ENCODE measurements at places on chromosomes 12 and 14.
A peak's percentile ranks its signal among the peaks of the same experiment; 100 is the strongest.

GRCh38 chr14:74019408-74020137 lies 424 bp downstream of the BBOF1 start:
- peak; percentile 36 for DNase-seq

- DNase-seq: no peak
Observed at GRCh38 chr12:23758608-23759007, 190.9 kb downstream of the SOX5 start.

DNA sequence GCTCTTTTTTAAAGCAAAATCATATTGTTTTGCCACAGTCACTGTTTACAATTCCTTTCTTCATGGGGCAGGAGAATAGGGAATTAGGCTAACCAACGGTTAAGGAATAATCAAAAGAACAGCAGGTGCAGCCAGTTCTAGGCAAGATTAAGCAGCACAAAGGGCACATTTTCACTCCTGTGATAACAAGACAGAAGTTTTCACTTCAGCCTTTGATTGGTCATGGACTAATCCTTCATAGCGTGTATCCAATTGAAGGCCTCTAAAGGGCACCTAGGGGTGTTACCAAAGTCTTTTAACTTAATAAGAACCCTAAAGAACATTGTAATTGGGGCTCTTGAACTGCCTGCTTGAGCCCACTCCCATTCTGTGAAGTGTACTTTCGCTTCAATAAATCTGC lies 206.9 kb upstream of the AMIGO2 start:
- DNase-seq: no peak

GRCh38 chr14:101739446-101740141 lies 21.9 kb upstream of the PPP2R5C start:
- DNase-seq: no peak

DNA sequence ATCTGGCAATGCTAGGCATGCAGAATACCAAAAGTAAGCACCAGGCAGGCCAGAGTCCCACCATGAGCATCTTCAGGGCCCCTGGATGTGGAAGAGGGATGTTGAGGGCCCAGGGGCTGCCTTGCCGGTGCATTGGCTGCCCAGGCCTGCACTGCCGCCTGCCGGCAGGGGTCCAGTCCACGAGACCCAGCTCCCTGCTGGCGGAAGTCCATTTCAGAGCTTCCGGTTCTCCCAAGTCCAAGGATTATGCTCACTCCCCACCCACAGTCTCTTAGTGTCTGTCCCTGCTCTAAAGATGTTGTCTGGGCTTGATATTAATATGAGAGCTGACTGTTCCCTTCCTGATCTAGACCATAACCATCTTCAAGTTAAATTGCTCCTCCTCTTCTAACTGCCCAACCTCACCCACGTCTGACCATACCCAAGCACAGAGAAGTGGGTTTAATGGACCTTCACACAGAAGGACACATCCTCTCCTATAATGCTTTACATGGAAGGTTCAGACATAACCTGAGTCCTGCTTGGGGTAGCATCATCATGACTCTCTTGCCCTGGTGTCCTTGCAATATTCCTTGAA lies 117.4 kb downstream of the DAD1 start:
- DNase-seq: no peak

DNA sequence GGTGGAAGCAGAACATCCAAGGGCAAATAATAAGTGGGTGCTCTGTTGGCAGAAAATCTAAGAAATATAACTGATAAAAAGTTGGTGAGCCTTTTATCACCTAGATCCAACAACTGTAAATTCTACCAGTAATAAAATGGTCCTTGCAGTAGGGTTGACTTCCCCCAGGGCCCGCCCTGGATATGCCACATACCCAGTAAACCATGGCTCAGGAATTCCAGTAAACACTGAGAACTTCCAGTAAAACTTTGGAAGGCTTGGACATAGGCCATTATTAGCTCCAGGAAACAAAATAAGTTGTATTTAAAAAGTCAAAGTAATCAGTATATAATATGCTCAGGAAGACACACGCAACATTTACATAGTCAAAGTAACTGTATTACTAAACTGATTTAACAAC lies 402.2 kb downstream of the BCAT1 start:
- no peak for DNase-seq

GRCh38 chr12:111570084-111570961 lies 28.8 kb downstream of the ATXN2 start:
- peak; percentile 69 for DNase-seq

GRCh38 chr12:117085318-117085947 lies 13.8 kb downstream of the TESC start:
- no peak for DNase-seq

GRCh38 chr12:94760786-94761185 lies 110.4 kb upstream of the TMCC3 start:
- DNase-seq: no peak

- DNase-seq: no peak
Observed at GRCh38 chr14:95370076-95370475, 50.4 kb upstream of the CLMN start.

- peak; percentile 84 for DNase-seq
Observed at GRCh38 chr14:68794851-68795596, 2.2 kb upstream of the ZFP36L1 start.

- no peak for DNase-seq
Observed at GRCh38 chr12:28535216-28535615, 345.0 kb downstream of the CCDC91 start.

DNA sequence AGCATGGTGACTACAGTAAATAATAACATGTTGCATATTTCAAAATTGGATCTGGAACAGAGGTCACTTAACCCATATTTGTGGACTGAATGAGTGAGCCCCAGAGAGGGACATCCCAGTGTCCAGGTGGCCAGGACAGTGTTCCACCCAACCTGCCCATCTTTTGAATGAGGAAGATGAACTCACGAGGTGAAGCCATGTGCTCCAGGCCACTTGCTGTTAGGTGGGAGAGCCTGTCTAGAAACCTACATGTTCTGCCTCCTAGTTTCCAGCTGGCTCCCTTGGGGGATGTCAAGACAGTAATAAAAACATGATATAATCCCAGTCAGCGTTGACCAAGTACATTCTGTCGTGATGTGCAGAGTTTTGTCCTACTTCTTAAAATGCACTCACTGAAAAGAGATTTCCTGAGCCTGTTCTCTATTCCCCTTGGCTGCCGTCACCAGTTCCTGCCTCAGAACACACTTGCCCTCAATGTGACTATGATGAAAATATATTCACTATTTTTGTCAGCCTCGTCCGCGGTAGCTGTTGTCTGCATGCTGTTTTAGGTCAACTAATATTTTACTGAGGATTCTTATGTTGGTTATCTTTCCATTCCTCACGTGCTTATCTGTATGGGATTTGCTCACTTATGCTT lies 25.7 kb downstream of the TSPAN9 start:
- DNase-seq: no peak

DNA sequence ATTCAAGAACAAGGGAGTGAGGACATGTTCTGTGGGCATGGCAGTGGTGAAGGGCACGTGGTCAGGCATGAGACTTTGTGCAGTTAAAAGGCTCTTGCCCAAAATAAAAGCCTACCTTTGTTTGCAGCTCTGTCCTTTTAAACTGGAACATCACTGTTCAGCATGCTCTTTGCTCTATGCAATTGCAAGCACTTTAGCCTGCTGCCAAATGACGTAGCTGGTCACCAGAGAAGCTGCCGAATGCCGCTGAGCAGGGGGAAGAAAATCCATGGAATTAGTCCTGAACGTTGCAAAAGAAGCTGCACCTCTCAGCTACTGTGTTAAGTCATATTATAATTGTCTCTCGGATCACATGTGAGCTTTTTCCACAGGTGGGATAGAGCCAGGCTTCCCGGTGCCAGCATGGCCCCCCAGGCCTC lies 176.3 kb upstream of the DIO2 start:
- DNase-seq: no peak

DNA sequence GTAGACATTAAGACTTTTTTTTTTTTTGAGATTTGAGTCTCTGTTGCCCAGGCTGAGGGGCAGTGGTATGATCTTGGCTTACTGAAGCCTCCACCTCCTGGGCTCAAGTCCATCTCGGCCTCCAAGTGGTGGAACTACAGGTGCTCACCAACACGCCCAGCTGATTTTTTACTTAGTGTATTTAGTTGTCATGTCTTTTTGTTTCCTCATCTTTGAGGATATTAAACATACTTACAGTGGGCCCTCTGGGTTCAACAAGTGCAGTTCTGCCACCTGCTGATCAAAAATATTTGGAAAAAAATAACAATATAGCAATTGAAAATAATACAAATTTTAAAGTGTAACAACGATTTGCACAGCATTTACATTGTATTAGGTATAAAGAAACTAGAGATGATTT lies 4.4 kb upstream of the B4GALNT1 start:
- DNase-seq: peak; percentile 47

DNA sequence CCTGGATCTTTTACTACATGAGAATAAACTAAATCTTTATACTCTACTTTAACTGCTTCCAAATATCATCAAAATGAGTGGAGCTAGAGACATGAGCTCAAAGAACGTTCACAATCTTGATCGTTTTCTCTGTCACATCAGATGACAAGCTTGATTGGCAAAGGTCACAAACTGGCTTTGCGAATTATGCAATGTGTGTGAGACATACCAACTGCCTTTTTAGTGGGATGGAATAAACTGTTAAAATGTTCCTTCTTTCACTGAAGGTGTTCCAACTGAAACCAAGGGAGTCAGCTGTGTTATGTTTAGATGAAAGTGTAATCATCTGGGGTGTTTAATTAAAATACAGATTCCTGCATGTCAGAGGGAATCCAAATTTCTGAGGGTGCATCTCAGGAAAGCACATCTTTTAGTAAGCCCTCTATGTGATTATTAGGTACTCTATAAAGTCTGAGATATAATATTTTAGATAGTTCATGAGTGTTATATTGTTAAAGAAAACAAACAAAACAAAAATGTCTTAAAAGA lies 21.9 kb downstream of the KITLG start:
- no peak for DNase-seq

GRCh38 chr12:911191-911826 lies 38.2 kb downstream of the RAD52 start:
- no peak for DNase-seq

DNA sequence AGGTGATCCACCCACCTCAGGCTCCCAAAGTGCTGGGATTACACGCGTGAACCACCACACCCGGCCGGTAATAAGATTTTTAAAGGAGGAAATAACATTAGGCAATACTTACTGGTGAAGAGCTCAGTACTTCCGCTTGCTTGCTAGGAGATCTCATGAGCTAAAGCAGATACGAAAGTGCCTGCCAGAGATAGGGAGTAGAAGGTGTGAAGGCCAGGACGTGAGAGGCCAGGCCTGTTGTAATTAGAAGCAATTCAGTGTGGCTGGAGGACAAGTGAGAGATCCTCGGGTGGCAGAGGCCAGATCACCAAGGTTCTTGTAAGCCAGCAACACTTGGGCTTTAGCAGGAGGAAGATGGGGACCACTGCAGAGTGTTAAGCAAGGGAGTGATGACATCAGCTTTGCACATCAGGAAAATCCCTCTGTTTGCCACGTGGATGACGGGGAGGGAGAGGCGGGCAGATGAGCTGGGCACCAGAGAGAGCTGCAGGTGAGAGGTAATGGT lies 7.6 kb downstream of the TECPR2 start:
- no peak for DNase-seq

GRCh38 chr12:93722835-93723567 lies 45.8 kb downstream of the CRADD start:
- peak; percentile 25 for DNase-seq

- no peak for DNase-seq
Observed at GRCh38 chr14:100825713-100826331, at the start of gene MEG3. MEG3 (plus strand) TSS chr14:100826118.

DNA sequence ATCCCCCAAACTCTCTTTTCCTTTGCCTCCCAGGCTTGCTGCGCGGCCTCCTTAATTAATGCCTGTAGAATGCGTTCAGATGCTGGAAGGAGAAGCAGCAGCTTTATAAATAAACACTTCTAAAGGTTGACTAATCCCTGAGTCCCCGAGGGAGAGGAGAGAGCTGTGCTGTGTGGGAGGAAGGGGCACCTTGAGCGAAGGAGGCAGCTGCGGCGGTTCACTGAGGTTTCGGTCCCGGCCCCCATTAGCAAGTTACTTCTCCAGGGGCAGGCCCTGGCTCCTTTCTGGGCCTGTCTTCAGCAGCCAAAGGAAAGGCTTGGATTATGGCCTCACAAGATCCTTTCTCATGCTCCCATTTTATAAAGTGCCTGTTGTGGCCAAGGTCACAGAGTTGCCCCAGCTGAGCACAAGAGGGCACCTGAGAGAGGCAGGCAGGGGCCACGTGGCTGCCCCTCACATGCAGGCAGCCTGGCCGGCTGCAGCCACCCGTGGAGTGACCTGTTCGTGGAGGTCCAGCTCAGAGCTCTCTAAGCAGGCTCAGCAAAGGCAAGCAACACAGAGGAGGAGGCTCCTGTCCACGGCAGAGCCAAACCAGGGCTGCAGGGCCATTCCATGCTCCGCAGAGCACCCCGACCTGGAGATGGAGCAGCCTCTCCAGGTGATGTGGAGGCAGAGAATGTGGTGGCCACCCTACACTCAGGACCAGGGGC lies 15.0 kb upstream of the CACNA2D4 start:
- no peak for DNase-seq

DNA sequence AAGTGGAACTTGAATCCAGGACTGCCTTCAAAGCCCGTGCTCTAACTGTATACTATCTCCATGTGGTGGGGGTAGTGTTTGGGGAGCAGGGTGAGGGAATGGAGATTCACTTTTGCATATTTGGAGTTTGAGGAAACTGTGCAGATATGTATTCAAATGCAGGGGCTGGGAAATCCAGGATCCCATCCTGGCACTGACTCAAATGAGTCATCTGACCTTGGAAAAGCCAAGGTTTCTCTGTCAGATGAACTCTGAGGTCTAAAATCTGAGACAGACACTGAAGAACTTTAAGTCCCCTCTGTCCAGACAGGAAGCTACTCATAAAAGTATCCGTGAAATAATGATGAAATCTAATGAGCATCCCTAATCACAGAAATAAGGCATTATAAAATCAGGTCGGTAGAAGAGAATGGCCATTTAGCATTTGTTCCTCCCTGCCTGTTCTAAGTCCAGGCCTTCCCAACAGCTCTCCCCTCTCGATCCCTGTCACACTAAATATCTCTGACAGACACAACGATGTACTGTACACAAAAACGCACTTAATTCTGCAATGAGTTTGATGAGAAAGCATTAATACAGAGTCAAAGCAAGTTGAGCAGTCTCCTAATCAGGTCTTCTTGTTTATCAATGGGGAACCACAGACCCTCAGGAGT lies 14.4 kb downstream of the NIN start:
- DNase-seq: no peak

GRCh38 chr14:92973261-92973797 lies 50.4 kb downstream of the CHGA start:
- peak; percentile 28 for DNase-seq

GRCh38 chr14:72617391-72618031 lies 276.4 kb downstream of the DPF3 start:
- DNase-seq: no peak

GRCh38 chr12:114441545-114441944 lies 35.6 kb upstream of the TBX5 start:
- no peak for DNase-seq

DNA sequence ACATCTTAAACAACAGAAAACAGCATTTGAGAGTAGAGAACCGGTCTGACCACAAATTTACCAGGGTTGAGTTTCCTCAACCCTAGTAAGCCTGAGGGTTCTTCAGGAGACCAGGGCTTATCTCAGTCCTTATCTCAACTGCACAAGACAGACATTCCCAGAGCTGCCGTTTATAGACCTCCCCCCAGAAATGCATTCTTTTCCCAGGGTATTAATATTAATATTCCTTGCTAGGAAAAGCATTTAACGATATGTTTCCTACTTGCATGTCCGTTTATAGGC lies 12.3 kb downstream of the TMEM117 start:
- no peak for DNase-seq
